Activated naive CD4-positive, alpha-beta T cell treated with anti-CD3 and anti-CD28 coated beads, Interleukin-2, amount 50 U/mL, for 16 hours (primary cell): ENCODE measurements at places on chromosomes 3 and 15.

DNA sequence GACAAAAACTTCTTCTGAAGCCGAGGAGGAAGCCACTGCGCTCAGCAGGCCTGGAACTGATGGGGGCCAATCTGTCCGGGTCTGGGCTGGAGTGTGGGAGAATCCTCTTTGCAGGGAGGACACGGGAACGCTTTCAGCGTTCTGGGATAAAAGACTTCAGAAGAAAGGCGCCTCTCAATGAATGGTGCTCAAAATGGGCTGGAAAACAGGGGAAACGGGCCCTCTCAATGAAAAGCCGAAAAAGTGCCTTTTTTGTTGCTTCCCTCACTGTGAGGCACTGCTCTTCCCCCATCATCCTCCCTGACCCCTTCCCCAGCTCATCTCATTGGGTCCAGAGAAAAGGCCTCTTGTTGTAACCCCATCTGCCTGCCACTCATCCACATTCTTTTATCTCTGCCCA lies 119.5 kb upstream of the LRIG1 start:
- no peak for DNase-seq

DNA sequence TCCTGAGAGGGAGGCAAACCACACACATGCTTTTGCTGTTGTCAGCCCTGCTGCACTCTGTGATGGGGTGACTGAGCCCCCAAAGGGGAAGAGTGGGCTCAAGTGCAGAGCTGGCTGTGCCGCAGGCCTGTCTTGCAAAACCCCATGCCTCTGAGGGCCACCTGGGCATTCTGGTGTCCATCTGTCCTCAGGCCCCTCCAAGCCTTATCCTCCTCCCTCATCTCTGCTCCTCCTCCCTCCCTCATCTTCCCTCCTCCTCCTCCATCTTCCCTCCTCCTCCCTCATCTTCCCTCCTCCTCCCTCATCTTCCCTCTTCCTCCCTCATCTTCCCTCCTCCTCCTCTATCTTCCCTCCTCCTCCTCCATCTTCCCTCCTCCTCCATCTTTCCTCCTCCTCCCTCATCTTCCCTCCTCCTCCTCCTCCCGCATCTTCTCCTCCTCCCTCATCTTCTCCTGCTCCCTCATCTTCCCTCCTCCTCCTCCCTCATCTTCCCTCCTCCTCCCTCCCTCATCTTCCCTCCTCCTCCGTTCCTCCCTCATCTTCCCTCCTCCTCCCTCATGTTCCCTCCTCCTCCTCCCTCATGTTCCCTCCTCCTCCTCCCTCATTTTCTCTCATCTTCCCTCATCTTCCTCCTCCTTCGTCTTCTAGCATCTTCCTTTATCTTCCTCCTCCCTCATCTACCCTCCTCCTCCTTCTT lies 40.6 kb downstream of the CHDH start:
- DNase-seq, result no peak

DNA sequence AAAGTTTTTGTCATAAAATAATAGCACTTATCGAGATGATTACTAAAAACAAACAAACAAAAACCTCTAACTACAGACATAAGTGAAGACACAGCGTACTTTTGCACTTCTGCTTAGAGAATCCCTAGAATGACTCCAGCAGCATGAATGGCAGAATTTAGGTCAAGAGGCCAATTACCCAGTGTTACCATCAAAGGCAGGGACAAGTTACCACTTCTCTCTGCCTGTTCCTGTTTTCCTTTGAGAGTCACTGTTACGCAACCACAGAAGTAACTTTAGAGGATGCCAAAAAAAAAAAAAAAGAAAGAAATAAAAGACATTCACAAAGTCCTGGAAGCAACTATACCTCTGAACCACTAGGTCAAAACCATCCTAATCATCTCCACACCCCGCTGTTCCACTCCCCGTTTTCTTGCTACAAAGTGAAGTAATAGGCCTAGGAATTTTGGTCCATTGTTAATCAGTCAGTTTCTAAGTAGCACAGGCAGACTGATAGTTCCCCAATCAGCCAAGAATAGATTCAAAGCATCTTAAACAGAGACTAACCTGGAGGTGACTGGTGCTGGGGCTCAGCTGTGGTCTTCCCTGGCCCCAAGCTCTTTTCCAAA lies 41.9 kb downstream of the FMN1 start:
- no peak for DNase-seq

- no peak for DNase-seq
These were observed 186.7 kb downstream of the SSR3 start for GRCh38 chr3:156368189-156368588.

GRCh38 chr3:132421832-132422231 lies 4.5 kb downstream of the DNAJC13 start:
- no peak for DNase-seq

DNA sequence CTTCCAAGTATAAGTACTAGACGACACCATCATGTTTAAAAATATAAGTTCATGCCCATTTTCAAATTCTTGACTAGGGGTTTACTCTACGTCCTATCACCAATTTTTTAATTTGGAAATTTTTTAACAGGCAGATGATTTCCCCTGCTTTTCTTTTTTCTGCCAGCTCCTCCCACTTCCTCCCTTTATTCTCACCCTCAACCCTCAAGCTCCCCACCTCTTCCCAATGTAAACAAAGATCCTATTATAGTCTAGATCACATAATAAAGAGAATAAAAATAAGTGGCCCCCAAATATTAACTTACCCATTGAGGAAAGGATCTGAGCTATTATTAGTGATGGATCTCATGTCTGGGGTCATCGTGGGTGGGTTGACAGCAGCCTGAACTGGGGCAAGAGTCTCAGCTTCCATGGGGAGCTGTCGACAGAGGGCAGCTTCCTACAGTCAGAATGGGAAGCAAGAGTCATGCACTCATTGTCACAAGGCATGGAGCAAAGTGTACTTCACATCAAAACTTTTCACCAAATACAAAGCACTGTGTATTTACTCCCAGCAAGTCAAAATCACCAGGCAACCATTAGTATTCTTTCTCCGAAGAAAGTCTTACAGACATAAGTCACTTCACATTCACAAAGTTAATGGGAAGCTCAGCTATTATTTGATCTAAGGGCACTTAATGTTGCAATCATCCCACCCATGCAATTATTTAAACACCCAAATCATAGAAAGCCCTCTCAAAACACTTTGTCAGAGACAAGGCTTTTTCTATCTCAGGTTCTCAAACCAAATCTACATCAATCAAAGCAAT lies 53.2 kb downstream of the TM4SF4 start:
- no peak for DNase-seq

GRCh38 chr3:144626835-144627234 lies 655.2 kb downstream of the DIPK2A start:
- no peak for DNase-seq

- DNase-seq, result no peak
These were observed 37.7 kb downstream of the PRKCI start for GRCh38 chr3:170259907-170260306.

- DNase-seq, result no peak
These were observed 9.8 kb downstream of the KLHL6 start for GRCh38 chr3:183545708-183546107.

- DNase-seq, result no peak
These were observed 672.0 kb downstream of the SI start for GRCh38 chr3:164406281-164406680.

GRCh38 chr3:135622656-135623055 lies 342.9 kb upstream of the PPP2R3A start:
- DNase-seq, result no peak

GRCh38 chr3:197186887-197187588 lies 111.4 kb downstream of the DLG1 start:
- no peak for DNase-seq

GRCh38 chr3:117272274-117272673 lies 562.7 kb downstream of the TUSC7 start:
- no peak for DNase-seq

DNA sequence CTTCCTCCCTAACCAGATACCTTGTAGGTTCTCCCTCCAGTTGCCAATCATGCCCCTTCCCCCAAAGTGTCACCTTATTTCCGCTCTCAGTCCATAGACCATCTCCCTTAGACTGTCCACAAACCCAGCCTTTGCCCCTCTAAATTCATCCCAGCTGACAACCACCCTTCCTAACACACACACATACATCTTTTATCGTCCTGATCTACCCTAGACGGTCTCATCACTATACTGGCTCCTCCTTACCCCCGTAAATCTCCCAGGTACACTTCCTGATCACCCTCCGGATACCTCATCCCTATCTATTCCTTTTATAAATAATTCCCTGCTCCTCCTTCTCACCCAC lies 828 bp downstream of the THOC7 start:
- no peak for DNase-seq

DNA sequence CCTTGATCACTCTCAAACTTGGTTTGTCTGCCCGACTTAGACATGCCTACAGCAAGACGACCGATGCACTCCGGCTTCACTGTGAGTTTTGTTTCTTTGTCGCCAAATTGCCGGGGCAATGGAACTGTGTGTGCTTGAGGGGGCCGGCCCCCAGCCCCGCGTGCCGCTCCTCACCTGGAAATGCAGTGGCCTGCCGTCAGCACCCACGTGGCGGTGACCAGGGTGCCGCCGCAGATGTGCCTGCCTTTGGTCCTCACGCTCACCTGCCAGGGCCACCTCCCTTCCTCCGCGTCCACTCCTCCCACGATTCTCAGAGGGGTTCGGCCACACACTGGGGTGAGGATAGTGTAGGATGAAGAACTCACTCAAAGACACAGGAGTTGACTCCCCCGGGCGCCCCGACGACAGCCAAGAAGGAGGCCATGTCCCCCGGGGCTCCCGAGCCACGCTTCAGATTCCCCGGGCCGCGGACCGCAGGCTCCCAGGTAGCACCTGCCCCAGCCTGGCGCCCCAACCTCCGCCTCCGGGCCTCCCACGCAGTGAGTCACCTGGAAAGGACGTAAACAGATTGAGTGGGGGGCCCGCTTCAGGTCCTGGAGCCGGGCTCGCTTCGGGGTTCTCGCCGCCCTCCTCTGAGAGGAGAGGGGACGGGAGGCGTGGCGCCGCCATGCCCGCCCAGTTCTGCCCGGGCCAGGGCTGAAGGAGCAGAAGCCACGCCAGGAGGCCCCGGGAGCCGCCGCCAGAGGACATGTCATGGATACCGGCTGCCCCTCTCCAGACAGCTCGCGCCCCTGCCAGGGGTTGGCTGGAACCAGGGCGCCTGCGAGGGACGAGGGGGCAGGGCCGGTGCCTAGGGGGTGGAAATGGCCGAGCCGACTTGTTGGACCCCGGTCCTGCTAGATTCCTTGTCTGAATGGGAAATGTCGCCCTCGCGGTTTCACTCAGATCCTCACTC lies 29.6 kb downstream of the MYL3 start:
- DNase-seq, result no peak

DNA sequence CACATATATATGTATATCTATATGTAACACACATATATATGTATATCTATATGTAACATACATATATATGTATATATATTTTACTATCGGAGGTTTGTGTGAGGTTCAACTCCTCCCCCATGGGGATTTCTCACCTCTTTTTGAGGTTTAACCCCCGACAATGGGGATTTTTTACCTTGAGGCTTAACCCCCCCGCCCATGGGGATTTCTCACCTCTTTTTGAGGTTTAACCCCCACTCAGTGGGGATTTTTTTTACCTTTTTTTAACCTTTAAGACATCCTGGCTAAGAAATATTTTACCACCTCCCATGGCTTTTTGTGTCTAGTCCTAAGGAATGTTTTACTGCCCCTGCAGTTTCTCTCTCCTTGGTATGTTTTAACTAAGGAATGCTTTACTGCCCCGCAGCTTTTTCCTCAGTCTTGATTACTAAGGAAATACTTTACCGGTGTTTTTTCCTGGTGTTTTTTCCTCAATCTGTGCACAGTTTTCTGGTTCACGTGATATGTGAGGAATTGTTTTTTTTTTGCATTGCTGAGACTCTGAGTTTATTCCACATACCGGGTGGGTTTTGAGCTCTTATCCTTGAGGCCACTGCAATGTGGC lies 185.2 kb downstream of the KLF13 start:
- DNase-seq, result peak; percentile 62

- DNase-seq, result no peak
These were observed 15.0 kb downstream of the GCSAM start for GRCh38 chr3:112117841-112118571.

DNA sequence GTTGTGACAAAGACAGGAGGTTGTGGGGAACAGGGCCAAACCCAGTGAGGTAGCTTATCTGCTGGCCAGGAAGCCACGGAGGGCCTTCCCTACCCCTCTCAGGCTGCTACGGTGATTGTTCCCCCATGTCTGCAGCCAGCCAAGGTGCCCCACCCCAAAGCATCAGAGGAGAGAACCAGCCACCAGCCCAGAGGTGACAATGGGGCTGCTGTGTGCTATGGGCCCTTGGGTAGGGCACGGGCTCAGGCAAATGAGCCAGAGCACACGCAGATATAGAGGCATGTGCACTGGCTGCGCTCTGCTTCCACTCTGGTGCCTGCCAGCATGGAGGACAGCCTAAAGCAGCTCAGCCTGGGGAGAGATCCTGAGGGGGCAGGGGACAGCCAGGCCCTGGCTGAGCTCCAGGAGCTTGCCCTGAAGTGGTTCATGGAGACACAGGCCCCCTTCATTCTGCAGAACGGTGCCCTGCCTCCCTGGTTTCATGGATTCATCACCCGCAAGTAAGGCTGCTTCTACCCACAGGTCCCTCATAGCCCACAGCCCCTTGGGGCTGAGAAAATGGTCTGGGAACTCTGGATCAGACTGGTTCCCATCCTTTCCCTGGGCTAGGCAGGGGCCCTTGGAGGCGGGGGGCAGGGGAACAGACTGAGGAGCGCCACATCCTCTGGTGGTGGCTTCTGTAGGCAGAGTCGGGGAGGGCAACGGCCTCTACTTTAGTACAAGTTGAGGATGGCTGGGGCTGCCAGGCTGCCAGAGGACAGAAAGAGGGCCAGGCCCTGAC lies at the start of gene SH2D7:
Gene SH2D7 (plus strand): TSS at position 301 of the 781 bp plus-strand sequence. CDS start 24 bp downstream, at position 325.
- DNase-seq, result no peak

GRCh38 chr15:57218826-57219576 lies 157.3 kb upstream of the CGNL1 start:
- no peak for DNase-seq

GRCh38 chr15:73684581-73685455 lies 635 bp downstream of the CD276 start:
- no peak for DNase-seq
